ENCODE measurements at places on chromosomes 5 and 9.

DNA sequence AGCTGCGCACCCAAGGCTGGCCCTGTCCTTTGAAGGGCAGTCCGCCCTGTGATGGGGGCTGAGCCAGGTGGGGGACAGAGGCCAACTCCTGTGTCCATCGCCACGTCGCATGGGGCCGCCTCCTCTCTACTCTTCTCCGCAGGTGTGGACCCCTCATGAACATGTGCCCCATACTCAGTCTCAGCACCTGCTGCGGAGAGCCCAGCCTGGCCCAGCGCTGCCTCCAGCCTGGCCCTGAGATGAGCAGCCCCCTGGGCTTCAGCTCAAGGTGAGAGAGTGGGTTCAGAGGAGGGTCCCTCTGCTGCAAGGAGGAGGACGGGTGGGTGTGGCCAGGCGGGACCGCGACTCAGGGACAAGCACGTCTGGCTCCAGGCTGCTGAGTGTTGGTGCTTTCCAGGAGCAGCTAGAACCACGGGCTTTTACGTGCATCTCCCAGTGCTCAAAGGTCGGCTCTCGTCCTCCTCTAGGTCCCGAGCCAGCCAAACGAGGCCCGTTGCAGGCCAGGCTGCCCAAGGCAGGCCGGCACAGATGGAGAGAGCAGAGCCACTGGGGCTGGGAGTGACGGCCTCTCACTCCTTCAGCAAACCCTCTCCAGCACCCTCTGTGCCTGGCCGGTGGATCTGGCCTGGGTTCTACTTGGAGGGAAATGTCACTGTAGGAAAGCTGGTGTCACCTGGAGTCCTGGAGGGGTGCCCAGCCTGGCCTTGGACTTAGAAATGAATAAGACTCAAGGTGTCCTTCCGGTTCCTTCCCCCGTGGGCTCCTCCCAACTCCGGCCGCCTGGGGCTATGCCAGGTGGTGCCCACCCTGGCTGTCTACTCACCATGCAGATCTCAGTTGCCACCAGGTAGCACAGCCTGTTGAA is 48.9 kb upstream of the RNF130 start:
- DNase-seq: no peak

GRCh38 chr5:167539747-167540146 is 751.7 kb upstream of the WWC1 start:
- DNase-seq: no peak

DNA sequence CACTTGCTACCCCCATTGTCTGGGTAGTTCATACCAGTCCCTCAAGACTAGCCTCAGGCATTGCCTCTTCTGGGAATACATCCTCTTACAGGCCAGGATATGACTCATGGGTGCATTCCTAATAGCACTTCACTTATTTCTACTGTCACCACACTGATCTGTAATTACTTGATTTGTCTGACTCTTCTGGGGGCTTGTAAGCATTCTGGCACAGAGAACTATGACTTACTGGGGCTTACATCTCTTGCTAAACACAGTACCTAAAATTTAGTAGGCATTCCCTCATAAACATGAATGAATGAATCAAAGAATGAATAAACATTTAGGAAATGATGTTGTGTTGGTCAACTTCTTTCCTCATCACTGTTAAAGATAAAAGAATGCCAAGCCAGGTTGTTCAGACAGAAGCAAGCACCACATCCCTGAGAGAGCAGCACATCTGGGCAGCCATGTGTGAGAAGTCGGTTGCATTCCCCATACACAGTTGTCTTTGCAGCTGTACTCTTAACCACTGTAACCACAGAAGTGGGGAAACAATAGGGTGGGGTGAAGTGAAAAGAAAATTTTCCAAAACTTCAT is 27.6 kb downstream of the IL7R start:
- peak; percentile 57 for DNase-seq

- peak; percentile 76 for DNase-seq
Observed at GRCh38 chr9:135500071-135500524, 384 bp upstream of the MRPS2 start.

- DNase-seq: no peak
Observed at GRCh38 chr9:27377811-27378456, 81.0 kb upstream of the EQTN start.

DNA sequence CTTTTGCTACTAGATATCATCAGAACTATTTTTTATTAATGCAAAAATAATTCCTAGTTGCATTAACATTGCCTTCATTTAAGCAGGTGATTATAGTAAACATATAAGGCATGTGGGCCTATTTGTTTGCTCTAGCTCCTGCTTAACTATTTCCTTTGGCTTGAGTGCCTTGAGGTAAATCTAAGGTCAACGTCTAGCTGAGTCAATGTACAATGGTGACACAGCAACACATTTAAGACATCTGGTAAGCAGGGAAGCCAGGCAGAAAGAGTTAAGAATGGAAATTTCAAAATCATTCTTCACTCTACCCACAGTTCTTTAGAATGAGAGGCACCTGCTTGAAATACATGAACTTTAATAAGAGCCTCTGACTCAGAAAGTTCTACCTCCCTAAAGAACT is 111.9 kb upstream of the FST start:
- peak; percentile 62 for DNase-seq

- DNase-seq: no peak
Observed at GRCh38 chr9:107868186-107868585, 378.6 kb upstream of the KLF4 start.

- DNase-seq: no peak
Observed at GRCh38 chr5:72495410-72495809, 11.8 kb downstream of the ZNF366 start.

DNA sequence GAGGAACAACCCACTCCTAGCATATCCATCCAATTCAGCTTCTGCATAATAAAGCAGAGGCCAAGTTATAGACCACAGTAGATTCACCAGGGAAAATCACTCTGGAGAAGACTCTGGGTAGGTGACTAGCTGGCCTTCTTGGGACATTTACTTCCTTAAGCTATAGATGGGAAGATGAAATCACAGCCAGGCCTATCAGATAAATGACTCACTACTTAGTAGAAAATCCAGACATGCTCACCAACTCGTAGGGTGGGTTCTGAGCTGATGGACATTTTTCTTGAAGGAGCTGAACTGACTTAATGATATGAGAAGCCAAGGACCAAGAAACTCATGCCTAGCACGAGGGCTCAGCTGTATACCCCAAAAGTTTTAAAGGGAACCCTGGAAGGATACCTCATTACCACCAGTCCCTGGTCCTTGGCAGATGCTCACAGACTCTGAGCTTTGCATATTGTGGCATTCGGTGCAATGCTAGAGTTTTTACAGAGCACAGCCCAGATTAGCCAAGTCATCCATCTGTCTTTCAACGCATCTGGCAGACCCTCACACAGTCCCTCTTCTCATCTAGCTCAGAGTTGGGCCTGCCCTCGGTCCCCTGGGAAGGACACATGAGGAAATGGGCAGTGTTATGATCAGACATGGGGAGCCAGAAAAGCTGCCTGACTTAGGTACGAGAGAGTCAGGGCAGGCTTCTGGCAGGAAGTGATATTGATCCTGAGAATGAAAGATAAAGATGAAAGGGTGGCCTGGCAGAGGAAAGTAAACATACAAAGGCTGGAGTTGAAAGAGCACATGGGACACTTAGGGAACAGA is 15.0 kb downstream of the ACSL6 start:
- peak; percentile 94 for DNase-seq

GRCh38 chr5:73198833-73199592 is 26.0 kb downstream of the TMEM174 start:
- no peak for DNase-seq

GRCh38 chr9:110307191-110307590 is 30.5 kb downstream of the TXNDC8 start:
- DNase-seq: no peak

DNA sequence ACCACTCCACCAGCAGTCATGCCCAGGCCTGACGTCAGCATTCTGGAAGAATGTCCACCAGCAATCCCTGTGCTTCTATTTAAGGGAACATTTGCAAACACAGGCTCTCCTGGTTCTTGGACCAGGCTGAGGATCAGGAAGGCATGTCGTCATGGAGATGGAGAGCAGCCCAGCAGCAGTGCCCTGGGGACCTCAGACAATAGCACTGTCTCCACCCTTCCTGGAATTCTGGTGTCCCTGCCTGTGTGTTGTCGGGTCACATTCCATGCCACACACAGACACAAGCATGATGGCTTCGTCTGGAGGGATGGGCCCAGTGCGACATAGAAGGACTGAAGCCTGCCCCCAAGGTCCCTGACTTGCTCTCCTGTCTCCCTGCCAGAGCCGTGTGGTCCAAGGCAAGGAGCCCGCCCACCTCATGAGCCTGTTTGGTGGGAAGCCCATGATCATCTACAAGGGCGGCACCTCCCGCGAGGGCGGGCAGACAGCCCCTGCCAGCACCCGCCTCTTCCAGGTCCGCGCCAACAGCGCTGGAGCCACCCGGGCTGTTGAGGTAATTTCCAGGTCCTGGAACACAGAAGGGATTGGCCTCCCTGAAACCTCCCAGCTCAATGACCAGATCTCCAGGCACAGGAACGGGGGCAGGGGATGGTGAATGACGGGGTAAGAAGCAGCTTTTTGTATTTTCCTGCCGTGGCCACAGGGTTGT is 43.8 kb downstream of the STOM start:
- peak; percentile 83 for DNase-seq

DNA sequence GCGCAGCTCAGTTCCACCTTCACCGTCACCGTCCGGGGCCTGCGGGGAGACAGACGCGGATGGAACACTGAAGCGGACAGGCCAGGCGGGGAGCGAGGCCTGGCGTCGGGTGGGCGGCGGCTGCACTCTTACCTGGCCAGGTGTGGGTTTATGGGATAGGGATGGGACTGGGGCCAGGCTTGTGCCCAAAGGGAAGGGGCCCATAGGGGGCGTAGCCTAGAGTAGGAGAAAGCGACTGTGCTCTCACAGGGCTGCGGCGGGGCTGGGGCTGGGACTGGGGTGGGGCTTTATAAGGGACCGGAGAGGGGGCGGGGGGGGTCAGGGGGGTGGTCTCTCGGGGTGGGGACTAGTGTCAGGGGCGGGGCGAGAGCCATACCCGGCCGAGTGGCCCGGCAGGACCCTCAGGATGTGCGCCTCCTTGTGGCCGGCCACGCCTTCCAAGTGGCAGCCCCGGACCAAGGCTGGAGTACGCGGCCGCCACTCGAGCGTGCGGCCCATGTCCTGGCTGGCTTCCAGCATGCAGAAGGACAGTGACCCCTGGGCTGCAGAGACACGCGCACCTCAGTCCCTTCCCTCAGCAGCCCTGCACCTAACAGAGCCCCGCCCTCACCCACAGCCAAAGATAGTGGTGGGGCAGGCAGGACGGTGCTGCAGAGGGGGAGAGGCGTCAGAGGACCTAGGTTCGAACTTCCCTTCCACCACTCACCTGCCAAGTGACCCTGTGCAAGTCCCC is 22.8 kb downstream of the FPGS start:
- DNase-seq: no peak

- DNase-seq: no peak
Observed at GRCh38 chr5:34657988-34658387, 1.9 kb downstream of the RAI14 start.

DNA sequence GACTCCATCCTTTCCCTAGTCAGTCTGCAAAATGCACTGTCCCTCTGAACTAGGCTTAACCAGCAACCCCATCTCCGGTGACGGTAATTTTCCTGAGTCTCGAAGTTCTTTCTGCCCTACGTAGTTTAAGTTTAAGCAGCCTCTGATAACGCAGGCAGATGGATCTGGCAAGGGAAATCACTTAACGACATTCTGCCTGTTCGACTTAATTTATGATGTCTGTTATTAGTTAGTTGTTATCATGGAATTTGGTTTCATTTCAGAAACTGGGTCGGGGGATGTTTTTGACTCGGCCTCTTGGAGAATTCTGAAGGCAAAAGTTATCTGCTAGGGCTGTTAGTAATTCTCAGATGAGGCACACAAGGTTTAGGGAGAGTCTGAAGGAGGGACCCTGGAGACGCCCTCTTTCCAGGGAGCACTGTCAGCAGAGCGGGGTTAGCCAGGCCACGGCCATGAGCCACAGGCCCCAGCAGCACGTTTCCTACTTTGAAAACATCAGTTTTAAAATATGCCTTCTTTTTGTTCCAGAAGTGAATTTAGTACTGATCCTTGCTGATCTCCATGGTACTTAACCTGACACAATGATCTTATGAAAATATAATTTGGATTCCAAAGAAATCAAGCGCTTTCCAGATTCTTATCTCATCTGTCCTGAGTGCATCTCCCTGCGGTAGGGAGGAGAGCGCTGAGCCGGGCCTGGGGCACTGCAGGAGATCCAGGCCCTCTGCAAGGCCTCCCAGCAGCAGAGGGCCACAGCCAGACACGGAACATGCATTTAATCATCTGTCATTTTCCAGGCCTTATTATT is 171.0 kb upstream of the OTULINL start:
- no peak for DNase-seq

GRCh38 chr5:2782658-2783057 is 31.2 kb upstream of the IRX2 start:
- no peak for DNase-seq

DNA sequence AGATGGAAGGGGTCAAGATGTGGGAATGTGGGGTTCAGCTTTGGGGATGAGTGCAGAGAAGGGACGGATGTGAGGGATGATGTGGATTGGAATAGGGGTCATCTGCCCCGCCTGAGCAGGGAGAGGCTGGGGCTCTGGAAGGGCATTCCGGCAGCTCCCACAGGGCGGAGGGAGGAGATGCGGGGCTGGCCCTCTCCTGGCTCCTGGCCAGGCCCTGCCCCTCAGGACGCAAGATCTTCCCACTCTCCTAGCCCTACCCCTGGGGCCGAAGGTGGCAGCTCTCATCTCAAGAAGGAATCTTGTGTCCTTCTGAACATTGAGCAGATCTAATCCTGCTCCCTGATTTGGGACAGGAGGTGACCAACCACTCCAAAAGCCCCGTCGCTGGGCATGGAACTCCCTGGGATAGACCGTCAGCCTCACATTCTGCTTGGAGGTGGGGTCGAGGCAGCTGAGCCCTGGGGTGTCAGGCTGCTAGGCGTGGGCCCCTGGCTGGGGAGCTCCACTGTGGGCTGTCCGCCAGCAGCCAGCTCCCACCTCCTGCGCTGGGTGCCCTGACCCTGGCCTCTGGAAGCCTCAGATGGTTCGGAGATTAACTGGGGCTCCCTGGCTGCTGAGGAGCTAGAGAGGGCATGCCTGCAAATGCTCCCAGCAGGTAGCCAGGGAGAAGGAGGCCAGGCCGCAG is 125.2 kb downstream of the ZNF354C start:
- DNase-seq: no peak

DNA sequence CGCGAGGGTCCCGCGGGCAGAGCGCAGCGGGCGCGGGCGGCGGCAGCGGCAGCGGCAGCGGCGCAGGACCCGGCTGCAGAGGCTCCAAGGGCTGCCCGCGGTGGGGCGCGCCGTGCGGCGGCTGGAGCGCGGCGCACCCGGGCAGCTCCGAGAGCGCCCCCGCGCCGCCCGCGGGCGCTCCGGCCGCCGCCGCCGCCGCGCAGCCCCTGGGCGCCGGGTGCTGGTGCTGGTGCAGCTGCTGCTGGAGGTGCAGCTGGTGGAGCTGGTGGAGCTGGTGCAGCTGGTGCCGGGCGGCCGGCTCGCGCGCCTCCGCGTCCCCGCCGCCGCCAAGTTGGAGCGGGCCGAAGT is 644 bp downstream of the IER5L start:
- no peak for DNase-seq
